ENCODE measurements at places on chromosomes 5 and 9.

DNA sequence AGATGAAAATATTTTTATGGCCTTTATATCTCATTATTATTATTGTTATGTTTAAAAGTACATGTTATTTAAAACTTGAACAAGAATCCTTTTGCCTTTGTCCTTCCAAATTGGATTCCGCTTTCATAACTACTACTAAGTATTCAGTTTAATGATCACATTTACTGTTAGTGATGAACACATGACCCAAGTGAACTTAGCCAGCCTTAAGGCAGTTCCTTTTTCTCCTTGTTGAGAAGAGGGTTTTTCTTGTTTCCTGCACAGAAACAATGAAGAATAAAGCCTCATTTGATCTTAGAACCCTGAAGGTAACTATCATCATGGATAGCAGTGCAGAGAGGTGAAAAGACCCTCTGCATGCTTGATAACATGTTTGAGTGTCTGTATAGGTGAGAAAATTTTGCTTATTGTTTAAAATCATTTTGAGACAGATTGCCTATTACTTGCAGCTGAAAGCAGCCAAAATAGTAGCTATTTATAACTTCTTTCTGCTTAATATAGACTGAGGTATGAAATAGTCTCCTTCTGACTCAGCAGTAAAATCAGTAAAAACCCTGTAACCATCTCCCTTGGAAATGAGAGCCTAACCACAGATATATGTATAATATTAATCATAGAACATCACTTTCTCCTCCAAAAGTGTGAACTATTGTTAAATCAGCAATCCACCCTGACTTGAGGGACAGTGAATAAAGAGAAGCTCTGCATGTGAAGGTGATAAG is 266.2 kb downstream of the SPATA31D1 start:
- no peak for DNase-seq

GRCh38 chr9:73824671-73825070 is 672.5 kb upstream of the RORB start:
- no peak for DNase-seq

DNA sequence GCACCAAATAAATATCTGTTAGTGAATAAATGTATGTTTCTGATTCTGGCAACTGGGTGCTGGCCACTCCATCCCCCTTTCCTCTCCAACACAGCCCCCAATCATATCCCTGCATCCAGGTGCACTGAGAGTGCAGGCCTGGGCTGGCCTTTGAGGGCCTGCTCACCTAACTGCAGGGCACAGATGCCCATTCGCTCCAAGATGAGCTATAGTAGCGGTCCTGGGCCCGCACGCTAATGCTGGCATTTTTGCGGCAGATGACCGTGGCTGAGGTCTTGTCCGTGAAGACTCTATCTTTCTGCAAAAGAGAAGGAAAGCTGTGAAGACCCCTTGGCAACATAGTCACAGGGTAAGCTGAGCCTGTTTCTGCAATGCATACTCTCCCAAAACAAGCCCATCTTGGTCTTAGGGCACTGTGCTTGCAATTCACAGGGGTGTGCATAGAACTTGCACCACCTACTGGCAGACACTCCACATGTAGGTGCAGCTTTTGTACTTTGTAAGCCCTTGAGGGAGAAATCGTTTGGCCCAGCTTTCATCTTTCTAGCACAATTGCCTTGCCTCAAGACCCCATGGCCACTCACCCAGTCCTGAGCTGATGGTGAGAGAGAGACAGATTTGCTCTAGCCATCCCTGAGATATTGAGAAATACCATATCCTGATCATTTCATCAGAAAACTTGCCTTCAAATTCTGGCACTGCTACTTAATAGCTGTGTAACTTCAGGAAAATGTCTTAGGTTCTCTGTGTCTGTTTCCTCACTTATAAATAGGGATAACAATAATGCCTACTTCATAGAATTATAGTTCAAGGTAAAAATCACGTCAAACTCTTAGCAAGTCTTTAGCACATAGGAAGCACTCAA is 13.5 kb downstream of the IL12B start:
- DNase-seq: no peak

- DNase-seq: no peak
Observed at GRCh38 chr5:136039202-136039601, 10.4 kb downstream of the TGFBI start.

DNA sequence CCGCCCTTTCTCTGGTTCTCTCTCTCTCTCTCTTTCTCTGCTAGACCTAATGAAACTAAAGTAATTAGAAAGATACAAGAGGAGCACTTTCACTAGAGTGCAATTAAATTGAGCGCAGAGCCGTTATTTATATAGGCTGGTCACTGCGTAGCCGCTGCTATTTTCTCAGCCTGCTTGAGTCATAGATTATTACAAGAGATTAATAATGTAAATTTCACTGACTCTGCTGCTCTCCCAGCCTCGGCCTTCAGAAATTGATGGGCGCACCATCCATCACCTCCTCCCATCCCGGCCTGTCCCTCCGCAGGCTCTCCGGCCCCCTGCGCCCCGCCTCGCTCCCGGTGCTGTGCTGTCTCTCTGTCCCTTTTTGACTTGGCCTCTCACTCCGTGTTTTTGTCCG is 268.0 kb upstream of the MVB12B start:
- no peak for DNase-seq

- DNase-seq: no peak
Observed at GRCh38 chr5:167050568-167051401, 1240.7 kb upstream of the WWC1 start.

DNA sequence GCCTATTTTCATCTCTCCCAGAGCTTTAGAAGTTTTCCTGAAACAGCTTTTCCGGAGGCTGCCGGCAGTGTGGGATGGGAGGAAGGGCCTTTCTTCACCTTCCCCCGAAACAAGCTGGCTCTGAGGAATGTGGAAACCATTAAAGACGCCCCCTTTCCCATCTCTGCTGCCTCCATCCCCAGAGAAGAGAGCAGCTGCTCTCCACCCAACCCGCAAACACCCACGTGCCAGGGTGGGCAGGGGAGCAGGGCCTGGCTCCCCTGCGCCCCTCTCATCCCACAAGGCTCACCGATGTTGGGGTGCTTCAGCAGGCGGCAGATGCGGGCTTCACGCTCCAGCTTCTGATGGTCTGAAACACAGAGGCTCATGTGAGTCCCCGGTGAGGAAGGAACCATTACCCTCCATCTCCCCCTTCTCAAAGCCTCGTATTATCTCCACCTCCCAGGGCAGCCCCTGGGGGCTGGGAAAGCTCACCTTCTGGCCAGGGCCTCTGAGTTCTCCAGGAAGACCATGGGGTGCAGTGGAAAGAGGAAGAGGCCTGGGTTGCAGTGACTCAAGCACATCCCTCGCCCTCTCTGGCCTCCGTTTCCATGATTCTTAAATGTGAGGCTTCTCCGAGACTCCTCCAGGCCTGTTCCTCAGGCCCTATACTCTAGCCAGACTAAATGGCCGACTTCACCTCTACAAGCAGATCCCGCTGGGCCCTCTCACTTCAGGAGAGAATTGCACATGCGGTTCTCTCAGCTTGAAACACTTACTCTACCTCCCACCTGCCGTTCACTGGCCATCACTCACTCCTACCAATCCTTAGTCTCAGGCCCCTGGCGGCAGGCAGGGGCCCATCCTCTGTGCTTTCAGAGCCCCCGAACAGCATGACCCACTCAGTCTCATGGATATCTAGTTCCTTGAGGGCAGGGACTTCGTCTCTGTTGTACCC is 24.6 kb downstream of the CAMK2A start:
- DNase-seq: no peak

- no peak for DNase-seq
Observed at GRCh38 chr9:22683700-22684075, 237.1 kb downstream of the DMRTA1 start.

GRCh38 chr5:101966476-101966875 is 329.6 kb downstream of the SLCO4C1 start:
- no peak for DNase-seq

DNA sequence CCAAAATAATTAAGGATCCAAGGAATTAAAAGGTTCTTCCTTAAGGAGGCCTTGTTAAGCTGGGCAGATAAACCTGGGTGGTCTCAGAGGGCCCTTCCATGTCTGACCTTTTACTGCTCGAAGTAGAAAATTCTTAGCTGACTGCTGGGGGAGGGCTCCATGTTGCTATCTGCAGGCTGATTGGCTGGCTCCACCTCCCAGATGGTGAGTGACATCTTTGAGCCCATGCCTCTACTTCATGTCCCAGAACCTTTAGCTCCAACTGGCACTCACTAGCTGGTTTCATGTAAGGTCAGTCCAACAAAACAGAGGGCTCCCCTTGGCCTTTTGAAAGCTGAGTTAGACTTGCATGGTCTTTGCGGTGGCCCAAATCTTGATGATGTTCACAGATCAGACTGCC is 188.2 kb downstream of the PAX5 start:
- no peak for DNase-seq

- DNase-seq: no peak
Observed at GRCh38 chr9:114459464-114459863, 45.8 kb downstream of the WHRN start.

- no peak for DNase-seq
Observed at GRCh38 chr9:13716601-13717321, 437.3 kb upstream of the MPDZ start.

DNA sequence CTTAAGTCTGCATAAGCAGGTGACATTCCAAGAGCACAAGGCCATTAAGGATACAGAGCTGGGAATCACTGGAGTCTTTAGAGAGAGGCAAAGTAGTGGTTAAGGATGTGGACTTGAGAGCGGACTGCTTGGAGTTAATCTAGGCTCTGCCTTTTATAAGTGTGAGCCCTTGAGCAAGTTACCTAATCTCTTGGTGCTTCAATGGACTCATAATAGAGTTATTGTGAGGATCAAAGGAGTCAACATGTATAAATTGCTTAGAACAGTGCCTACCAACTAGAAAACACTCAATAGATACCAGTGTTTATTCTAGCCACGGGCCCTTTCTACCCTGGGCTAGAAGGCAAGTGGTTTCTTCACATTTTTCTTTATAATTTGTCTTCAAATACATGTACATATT is 819.4 kb downstream of the NR2F1-AS1 start:
- no peak for DNase-seq

DNA sequence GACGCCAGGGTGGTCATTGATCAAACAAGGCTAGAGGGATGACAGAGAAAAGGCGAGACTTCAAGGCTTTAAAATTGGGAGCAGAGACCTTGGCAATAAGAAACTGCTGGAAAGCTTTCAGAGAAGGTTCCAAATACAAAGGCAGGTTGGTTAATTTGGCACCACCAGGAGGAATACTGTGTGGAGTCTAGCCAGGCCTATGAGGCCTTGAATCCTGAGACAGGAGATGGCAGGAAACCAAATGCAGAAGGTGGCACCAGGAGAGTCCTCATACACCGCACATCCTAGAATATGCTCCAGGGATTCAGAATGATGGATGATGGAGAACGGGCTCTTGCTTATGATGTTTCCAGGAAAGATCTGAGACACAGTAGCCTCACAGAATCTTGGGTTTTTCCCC is 90.0 kb downstream of the MCTP1 start:
- DNase-seq: no peak

DNA sequence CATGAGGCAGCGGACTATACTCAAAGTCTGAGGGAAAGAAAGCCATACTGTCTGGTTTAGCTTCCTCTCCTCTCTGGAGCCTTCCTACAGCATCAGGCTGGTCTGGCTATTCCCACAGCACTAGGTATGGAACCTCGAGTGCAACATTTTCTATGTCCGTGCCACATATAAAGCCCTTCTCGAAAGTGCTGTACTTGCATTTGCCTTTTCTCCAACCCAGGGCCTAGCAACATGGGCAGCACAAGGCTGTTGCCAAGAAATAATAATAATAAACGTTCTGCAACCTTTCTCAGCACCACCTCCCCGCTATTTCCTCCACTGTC is 804 bp downstream of the MED10 start:
- no peak for DNase-seq

DNA sequence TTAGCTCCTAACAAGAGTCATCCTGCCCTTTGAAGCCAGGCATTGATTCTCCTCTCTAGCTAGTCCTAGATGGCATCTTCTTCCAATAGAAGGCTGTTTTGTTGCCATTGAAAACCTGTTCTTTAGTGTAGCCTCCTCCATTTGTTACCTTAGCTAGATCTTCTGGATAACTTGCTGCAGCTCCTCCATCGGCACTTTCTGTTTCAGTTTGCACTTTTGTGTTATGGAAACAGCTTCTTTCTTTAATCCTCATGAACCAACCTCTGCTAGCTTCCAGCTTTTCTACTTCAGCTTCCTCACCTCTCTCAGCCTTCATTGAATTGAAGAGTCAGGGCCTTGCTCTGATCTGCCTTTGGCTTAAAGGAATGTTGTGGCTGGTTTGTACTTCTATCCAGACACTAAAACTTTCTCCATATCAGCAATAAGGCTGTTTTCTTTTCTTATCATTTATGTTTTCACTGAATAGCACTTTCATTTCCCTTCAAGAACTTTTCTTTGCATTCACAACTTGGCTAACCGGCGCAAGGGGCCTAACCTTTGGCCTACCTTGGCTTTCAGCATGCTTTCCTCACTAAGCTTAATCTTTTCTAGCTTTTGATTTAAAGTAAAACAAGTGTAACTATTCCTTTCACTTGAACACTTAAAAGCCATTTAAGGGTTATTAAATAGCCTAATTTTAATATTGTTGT is 166.5 kb upstream of the SLC12A2 start:
- DNase-seq: no peak

DNA sequence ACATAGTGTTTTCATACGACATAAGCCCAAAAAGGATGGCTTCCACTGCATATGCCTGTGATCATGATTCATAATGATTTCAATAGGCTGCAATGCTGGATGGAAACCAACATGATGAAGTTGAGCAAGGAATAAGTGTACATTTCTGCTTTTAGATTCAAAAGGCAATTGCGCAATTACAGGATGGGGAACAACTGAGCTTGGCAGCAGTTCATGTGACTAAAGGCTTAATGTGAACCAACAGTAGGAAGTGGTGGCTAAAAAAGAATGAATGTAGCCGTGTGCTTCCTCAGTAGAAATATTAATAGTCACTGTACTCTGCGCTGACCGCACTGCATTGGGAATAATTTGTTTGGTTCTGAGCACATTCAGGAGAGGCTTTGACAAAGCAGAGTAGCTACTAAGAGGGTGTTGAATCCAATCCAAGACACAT is 51.2 kb downstream of the SLC1A3 start:
- no peak for DNase-seq

GRCh38 chr9:133842721-133843227 is 104.6 kb upstream of the SARDH start:
- no peak for DNase-seq

Measured in stimulated activated CD4-positive, alpha-beta T cell treated with anti-CD3 and anti-CD28 coated beads, Interleukin-2, amount 100 ng/mL, for 48 hours (primary cell).